ENCODE measurements at places on chromosomes 16 and 17.
A peak's percentile ranks its signal among the peaks of the same experiment; 100 is the strongest.

DNA sequence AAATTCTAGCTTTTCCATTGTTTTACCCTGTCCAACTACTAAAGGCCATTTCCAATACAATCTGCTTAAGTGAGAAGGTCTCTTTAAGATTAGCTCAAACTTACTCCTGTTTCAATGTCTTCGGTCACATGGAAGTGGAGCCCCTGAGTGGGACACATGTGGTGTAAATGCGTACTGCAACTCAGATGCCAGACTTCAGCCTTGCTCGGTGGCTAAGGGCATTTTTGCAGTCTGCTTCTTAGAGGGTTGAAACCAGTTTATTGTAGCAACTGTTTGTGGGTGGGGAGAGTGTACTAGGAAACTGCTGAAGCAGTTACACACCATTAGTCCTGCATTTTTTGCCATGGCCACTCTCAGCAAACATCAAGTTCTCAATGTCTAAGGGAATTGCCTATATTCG, 140.6 kb downstream of the PARN start:
- DNase-seq: no peak

GRCh38 chr17:65218261-65218660, 81.1 kb downstream of the RGS9 start:
- DNase-seq: no peak

GRCh38 chr16:81485824-81486539, 41.4 kb downstream of the CMIP start:
- DNase-seq: no peak

DNA sequence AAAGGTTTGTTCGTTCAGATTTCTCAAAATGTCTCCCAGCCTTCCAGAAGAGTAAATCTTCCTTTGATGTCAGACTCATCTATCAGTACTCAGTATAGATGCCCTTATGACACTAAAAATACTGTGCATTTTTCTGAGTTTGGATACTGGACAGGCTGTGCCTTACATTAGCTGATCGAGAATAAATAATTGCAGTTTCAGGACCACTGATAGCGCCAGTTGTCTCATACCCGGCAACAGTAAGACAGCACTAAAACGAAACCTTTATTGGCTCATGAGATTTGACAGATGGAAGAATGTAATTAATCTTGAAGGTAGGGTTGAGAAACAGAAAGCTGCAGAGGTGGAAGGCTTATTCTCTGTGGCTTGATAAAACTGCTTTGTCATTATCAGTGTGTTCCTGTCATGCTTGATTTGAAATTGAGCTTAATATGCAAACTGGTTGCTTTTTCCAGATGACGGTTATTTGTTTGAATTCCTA, 1.2 kb downstream of the ATP6V0A1 start:
- DNase-seq: no peak

DNA sequence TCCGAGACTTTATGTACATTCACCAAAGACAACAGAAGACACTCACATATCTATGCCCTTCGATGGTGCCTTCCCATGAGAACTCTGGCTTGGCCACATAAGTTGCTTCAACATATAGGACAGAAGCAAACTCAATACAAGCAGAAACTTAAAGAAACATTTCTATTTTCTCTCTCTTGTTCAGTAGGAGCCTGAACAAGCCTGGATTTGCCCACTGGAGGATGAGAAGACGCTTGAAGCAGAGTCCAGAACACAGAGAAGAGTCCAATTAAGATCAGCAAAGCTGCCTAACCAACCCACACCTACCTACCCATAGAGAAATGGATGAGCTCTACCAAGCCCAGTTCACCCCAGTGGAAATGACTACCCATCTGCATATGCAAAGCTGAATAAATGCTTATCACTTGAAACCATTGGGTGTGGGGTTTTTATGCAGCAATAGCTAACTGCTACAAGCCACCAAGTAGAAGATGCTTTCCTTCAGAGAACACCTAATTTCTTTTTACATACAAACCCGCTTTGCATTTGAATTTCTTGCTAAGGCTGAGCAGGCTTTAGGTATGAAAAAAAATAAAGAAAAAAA, 337.9 kb upstream of the DYNLRB2 start:
- DNase-seq: no peak

- DNase-seq: peak; percentile 68
Observed at GRCh38 chr17:40062329-40063186, at the start of gene THRA. THRA (plus strand) TSS chr17:40062965; CDS start chr17:40074489, 11,524 bp downstream.

- DNase-seq: no peak
Observed at GRCh38 chr16:70255574-70255973, 3.8 kb upstream of the EXOSC6 start.

DNA sequence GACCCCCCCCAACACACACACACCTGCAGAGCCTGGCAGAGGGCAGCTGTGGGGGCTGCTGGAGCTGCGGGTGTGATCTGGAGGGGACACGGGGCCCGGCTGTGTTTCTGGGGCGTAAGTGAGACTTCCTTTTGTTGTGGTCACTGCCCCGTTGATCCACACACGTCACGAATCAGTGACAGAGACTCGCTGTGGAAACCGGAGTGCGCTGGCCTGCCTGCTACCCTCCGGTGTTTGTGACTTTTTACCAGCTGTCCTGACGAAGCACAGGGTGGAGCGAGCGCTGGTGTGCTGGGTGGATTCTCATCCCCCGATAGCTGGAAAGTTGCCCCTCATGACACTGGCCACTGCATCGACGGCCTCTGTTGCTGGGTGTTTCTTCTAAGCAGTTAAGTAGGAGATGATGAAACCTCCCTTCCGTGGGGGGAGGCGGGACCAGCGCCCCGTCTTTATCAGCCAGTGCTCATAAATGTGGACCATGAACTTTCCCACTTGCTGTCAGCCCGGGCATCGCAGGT, 2.3 kb downstream of the METRNL start:
- DNase-seq: no peak

- DNase-seq: no peak
Observed at GRCh38 chr17:81333616-81334368, 38.7 kb upstream of the SLC38A10 start.

- DNase-seq: no peak
Observed at GRCh38 chr16:86517652-86518258, 7.4 kb downstream of the FOXF1 start.

- no peak for DNase-seq
Observed at GRCh38 chr17:30173649-30174048, 57.0 kb downstream of the NSRP1 start.

- DNase-seq: no peak
Observed at GRCh38 chr17:61534414-61534813, 56.6 kb downstream of the NACA2 start.

DNA sequence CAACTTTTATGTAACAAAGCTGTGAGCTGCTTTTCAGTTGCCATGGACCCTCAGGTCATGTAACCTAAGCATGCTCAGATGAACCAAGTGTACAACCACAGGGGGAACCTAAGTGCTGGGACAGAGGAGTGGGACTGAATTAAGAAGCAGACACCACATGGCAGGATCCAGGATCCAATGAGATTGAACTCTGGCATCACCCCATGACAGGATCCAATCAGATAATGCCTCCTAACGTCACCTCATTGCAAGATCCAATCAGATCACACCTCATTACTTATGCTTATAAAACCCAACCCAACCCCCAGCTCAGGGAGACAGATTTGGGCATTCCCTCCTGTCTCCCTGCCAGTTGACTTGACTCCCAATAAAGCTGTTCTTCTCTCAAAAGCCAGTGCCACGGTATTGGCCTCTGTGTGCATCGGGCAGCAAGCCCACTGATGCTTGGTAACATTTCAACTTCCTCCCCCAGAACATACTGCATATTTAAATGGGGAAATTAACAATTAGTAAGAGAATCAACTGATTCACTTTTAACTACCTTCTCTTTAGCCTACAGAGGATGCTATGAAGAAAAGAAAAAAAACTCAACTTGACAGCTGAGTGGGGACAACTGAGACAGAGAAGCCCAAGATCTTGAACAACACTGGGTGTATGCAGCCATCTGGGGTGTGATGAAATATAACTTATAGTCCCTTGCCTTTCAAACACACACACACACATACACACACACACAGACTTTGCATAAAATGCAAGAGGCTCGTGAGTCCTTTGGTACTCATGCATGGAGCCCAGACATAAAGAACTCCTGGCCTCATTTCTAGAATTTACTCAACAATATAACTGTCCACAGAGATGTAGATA, 148.4 kb downstream of the SLC39A11 start:
- DNase-seq: no peak

- no peak for DNase-seq
Observed at GRCh38 chr17:45384047-45384788, 48.5 kb downstream of the ARHGAP27 start.

GRCh38 chr17:51598824-51599223, 338.5 kb downstream of the UTP18 start:
- no peak for DNase-seq

DNA sequence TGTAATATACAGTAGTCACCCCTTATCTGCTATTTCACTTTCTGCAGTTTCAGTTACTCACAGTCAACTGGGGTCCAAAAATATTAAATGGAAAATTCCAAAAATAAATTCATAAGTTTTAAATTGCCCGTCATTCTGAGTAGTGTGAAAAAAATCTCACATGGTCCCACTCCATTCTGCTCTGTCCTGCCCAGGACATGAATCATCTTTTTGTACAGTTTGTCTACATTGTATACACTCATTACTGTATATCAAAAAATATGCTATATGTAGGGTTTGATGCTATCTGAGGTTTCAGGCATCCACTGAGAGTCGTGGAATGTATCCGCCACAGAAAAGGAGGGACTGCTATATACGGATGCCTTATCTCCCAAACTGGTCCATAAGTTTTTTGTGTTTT, 16.0 kb upstream of the APPBP2 start:
- no peak for DNase-seq

GRCh38 chr16:69936252-69936651, 14.9 kb upstream of the CLEC18A start:
- no peak for DNase-seq

DNA sequence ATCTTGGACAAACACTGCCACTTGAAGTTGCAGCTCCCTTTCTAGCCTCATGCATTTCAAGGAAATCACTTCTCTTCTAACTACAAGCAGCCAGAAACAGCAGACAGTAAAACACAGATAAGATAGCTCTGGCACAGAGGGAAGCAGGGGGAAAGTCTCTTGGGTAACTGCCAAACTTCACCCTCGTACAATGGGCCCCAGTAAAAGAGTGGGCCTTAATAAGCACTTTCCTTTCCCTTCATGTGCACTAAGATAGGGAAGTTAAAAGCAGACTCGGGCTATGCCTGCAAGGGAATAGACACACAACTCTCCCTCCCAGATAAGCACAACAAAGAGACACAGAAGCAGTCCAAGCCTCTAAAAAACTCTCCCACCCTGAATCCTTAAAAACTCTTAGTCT, 4.2 kb upstream of the KRTAP4-5 start:
- DNase-seq: no peak

- DNase-seq: no peak
Observed at GRCh38 chr17:70804161-70804560, 634.8 kb downstream of the KCNJ2 start.

Measured in stimulated activated CD4-positive, alpha-beta T cell treated with anti-CD3 and anti-CD28 coated beads, Interleukin-12 subunit alpha, Interleukin-12 subunit beta, amount 100 ng/mL, for 4 hours (primary cell).